ENCODE measurements at places on chromosomes 4 and X. TPM values are rescaled to one million over a fixed set of nuclear protein-coding genes. Genes with fewer than 3 reads are reported as not detected.

SPP1 gene
- total RNA-seq = 2.3 TPM

GAGE2A gene
- total RNA-seq = not detected

GALNTL6 gene
- not detected for total RNA-seq

SOWAHD gene
- total RNA-seq = 0.43 TPM

EGF gene
- total RNA-seq = 0.48 TPM

RAB39B gene
- total RNA-seq = under 0.01 TPM

CSN1S1 gene
- not detected for total RNA-seq

GAGE12F gene
- not detected for total RNA-seq

BANK1 gene
- 0.72 TPM for total RNA-seq

FAM133A gene
- total RNA-seq = not detected

KIAA0232 gene
- total RNA-seq = 16.9 TPM

RNF212 gene
- total RNA-seq = 0.64 TPM

ZNF732 gene
- total RNA-seq = 1.3 TPM

C4orf51 gene
- total RNA-seq = not detected

SYN1 gene
- not detected for total RNA-seq

FAT1 gene
- 521 TPM for total RNA-seq

HSFX2 gene
- total RNA-seq = 0.72 TPM

MTNR1A gene
- not detected for total RNA-seq

NR0B1 gene
- not detected for total RNA-seq

IL1RAPL1 gene
- not detected for total RNA-seq

CXorf51A gene
- not detected for total RNA-seq

ATP11C gene
- total RNA-seq = 19.3 TPM
